IMR-90 (cell line): ENCODE measurements at places on chromosomes 12 and 14. TPM values are rescaled to one million over a fixed set of nuclear protein-coding genes. Genes with fewer than 3 reads are reported as not detected.

The NGB gene
- not detected in 2 replicates for total RNA-seq

The TAS2R7 gene
- not detected in 2 replicates for total RNA-seq

The FOXN4 gene
- total RNA-seq: not detected in 2 replicates

The FOXG1 gene
- total RNA-seq: not detected in 2 replicates

The PRH2 gene
- 0.28 TPM in 1 of 2 replicates, not detected in the other for total RNA-seq

The CCDC175 gene
- total RNA-seq: not detected in 2 replicates

The CLEC2D gene
- 0.72 and 1.1 TPM in 2 replicates for total RNA-seq

The SLC15A4 gene
- total RNA-seq: 21.4 and 21.9 TPM in 2 replicates

The UTP20 gene
- 22.0 and 29.7 TPM in 2 replicates for total RNA-seq

The CLEC4D gene
- total RNA-seq: not detected in 2 replicates

The KIF26A gene
- not detected in 2 replicates for total RNA-seq

The GPX2 gene
- total RNA-seq: not detected in 2 replicates

The FICD gene
- 10.8 and 11.3 TPM in 2 replicates for total RNA-seq

The ARHGAP9 gene
- total RNA-seq: 0.18 and 0.28 TPM in 2 replicates

The P3H3 gene
- total RNA-seq: 25.8 and 27.8 TPM in 2 replicates

The PRIM1 gene
- total RNA-seq: 12.0 and 15.3 TPM in 2 replicates

The UBR7 gene
- 29.4 and 55.8 TPM in 2 replicates for total RNA-seq

The POTEM gene
- not detected in 2 replicates for total RNA-seq

The TMEM121 gene
- total RNA-seq: 2.7 and 3.9 TPM in 2 replicates

The TPCN1 gene
- 2.0 and 2.5 TPM in 2 replicates for total RNA-seq

The DEGS2 gene
- not detected in 2 replicates for total RNA-seq

The LRIG3 gene
- 63.9 and 71.2 TPM in 2 replicates for total RNA-seq

The AQP6 gene
- total RNA-seq: not detected in 2 replicates

The KIF21A gene
- total RNA-seq: 1.1 TPM in 2 replicates

The RHEBL1 gene
- total RNA-seq: 0.56 and 0.72 TPM in 2 replicates

The REC8 gene
- 0.36 and 0.56 TPM in 2 replicates for total RNA-seq

The GNB3 gene
- 0.56 and 0.72 TPM in 2 replicates for total RNA-seq

The GPR84 gene
- not detected in 2 replicates for total RNA-seq

The TSPAN19 gene
- not detected in 2 replicates for total RNA-seq

The SCN8A gene
- total RNA-seq: 14.7 and 19.7 TPM in 2 replicates

The EPYC gene
- not detected in 2 replicates for total RNA-seq

The ADCY6 gene
- 18.1 and 18.5 TPM in 2 replicates for total RNA-seq

The IAPP gene
- not detected in 2 replicates for total RNA-seq

The DYNLL1 gene
- total RNA-seq: 696 and 709 TPM in 2 replicates

The ARG2 gene
- 2.2 and 2.5 TPM in 2 replicates for total RNA-seq
